Hematopoietic multipotent progenitor cell (in vitro differentiated cells): ENCODE measurements at places on chromosomes 1 and 21. TPM values are rescaled to one million over a fixed set of nuclear protein-coding genes. Genes with fewer than 3 reads are reported as not detected.

DNA sequence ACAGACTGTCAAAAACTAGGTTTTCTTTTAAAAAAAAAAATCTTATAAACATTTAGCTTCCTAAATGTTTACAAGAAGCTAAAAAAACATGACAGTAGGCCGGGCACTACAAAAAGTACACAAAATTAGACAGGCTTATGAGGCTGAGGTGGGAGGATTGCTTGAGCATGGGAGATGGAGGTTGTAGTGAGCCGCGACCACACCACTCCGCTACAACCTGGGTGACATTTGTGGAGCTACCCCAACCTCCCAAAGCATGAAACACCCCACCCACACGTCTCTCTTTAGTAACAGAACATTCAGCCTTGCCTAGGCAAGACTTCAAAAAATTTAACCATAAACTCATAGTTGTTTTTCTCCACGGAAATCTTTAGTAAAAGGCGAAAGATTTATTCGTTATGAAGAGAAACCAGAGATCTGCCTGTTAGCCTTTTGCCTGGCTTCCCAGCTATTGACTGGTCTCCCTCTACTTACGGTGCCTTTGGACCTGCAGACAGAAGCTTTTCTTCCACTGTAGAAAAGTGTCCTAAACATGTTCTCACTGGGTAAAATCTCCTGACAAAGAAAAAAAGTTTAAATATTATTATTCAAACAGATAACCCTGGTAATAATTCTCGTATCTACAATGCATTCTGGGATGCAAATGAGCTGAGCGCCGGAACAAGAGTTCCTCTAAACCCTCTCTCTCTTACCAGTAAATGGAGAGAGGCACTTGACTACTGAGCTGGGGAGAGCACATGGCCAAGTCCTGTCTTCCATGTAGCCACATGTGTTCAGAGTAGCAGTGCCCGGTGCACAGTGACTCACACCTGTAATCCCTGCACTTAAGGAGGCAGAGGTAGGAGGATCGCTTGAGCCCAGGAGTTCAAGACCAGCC lies 9.2 kb downstream of the RNU5D-1 start:
- peak; percentile 97 for DNase-seq

GRCh38 chr1:220928320-220928719 lies 49.1 kb downstream of the HLX start:
- DNase-seq: no peak

AIM2 gene
- under 0.01 TPM for total RNA-seq

GRCh38 chr1:30514137-30514654 lies 209.2 kb downstream of the MATN1 start:
- no peak for DNase-seq

TRAF5 gene
- 36.9 TPM for total RNA-seq

DNA sequence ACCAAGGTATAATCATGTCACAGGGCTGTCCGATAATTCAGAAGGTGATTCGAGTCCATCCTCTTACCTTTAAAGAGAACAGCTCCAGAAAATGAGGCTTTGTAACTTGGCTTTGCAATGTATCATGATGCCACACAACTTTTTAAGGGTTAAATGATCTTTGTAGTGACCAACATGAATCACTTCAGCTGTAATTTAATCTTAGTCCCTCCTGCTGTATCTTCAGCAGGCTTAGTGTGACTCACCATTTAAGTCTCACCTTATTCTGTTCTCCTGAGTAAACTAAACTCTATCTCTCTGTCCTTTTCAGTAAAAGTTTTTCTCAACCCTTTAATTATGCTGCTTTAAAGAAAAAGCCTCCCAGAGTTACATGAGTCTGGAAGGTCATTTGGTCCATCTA lies 1.9 kb upstream of the HIVEP3 start:
- no peak for DNase-seq

DNA sequence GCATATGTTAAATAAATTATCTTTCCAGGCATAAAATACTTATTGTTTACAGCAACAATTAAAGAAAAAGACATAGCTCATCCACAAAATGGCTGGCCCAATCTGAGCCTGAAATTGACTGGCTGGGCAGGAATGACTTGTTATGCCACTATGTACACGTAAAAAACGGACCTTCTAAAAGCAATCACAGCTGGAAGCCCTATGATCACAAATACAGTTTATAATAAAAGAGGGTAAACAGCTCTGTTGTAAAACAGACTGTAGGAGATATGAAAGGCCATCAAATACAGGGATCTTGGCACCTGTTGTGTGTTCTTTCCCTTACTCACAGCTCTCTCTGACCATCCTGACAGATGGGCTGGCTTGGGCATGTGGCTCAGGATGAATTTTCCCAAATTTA lies 70.5 kb upstream of the DMRTA2 start:
- DNase-seq: no peak

DNA sequence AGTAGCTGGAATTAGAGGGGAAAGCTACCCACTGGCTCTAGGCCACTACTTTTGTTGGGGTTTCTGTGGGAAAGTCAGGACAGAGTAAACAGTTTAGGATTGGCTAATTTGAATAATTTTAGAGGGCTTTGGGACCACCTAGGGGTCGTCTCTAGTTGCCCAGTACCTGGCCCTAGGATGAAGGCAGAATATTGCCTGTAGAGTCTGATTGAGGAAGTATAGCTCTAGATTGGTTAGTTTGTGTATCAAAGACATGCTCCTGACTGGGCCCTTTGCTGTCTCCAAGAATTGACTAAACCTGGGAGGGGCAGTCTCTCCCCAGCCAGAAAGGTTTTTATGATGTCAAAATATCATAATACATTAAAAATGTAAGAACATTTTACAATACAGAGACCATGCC lies 142.0 kb downstream of the POU2F1 start:
- no peak for DNase-seq

HSPB7 gene
- not detected for total RNA-seq

ATAD3A gene
- total RNA-seq: 28.8 TPM

GRCh38 chr1:66357478-66358197 lies 176.3 kb upstream of the SGIP1 start:
- DNase-seq: no peak

DNA sequence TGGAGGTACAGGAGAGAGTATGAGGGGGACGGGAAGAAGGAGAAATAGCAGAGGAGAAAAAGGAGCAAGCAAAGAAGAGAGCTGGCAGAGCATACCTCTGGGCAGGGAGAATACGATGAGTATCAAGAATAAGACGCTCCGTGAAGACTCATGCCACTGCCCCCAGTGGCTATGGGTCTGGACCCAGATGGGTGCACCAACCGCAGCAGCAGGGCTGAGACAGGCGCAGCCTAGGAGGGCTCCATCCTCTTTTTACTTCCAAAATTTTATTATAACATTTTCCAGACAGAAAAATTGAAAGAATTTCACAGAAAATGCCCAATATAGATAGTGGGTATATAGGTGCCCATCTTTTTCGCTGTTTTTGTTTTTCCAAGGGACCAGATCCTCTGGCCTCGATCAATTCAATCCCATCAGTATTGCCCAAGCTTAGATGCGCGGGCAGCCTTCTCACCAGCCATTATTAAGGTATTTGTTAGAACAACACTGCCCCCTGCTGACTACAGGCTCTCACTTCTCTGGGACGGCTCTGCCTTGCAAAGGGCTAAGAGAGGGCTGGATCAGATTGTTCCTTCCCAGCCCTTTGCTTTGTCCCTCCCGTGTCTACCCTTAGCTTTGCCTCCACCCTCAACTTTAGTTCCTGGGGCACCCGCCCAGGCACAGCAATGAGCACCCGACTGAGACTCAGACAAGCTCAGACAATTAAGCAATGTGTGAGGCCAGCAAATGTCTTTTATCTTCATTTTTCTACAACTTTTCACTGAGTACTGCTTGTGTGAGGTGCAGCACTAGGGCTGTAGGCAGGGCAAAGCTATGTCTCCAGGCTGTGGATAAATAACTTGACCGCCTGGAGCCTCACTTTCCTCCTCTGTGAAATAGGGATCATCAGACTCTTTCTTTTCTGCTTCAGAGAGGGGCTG lies 17.5 kb upstream of the CAMK1G start:
- DNase-seq: peak; percentile 89

GRCh38 chr1:8189931-8190483 lies 127.9 kb upstream of the SLC45A1 start:
- no peak for DNase-seq

ADGRL2 gene
- total RNA-seq: under 0.01 TPM

DNA sequence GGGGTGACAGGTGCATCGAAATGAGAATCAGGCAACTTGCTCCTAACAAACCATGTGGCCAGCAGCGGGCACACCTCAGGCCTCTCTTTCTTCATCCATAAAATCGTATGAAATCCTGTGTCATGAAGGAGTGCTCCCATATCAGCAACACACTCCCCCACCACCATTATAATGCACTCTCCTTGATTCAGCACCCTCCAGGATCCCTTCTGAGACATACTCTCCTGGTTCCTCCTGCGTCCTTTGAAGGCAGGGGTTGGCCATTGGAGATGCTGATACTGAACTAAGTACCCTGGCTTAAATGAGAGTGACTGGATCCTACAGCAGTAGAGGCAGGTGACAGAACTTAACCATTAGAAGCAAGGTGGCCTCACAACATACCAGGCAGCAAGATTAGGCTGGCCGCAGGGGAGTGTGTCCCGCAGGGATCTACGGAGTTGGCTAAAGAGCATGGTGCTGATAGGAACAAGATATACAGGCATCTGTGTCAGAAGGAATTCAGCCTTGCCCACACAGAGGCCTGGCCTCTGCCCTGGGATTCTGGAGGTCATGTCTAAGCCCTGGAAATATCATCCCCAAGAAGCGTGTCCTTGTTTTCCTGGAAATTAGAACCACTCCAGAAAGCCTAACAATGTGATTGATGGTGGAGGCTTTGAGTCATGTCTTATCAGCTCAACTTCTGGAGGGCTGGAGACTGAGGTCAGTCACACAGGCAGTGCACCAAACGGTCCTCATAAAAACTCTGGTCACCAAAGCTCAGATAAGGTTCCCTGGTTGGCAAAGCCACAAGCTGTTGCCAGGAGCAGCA lies 16.8 kb downstream of the S100A7A start:
- no peak for DNase-seq

PAQR6 gene
- total RNA-seq: 2.2 TPM

GRCh38 chr1:230189341-230189740 lies 122.3 kb downstream of the GALNT2 start:
- DNase-seq: no peak

DNA sequence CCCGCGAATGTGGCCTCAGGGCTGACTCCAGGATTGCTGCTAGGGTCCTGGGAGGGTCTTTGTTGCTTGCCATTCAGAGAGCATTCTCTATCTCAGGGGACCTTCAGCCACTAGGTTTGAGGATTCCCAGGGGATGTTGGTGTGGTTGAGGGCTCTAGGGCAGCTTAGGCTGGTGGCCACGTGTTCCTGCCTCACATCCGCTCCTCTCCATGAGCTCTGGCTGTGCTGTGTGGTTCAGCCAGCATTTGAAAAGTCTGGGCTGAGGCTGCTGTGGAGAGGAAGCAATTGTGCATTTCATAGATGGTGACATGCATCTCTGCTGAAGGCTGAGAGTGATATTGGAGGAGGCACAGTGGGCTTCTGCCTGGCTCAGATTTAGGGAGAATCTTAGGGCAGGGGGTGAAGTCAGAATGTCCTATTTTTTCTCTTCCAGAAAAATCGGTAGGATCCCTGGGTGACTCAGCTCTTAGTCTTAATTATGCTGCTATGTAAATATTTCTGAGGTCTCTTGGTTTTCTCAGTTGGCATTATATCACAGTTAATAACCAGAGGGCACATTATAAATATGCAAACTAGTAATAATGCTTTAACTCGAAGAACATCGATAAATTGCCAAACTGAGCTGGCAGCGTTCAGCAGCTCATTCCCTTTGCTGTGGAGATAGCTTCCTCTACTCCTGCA lies 182.3 kb downstream of the CAMTA1 start:
- no peak for DNase-seq

GRCh38 chr1:3355089-3355488 lies 99.4 kb upstream of the ARHGEF16 start:
- no peak for DNase-seq

CCDC185 gene
- total RNA-seq: not detected

DNA sequence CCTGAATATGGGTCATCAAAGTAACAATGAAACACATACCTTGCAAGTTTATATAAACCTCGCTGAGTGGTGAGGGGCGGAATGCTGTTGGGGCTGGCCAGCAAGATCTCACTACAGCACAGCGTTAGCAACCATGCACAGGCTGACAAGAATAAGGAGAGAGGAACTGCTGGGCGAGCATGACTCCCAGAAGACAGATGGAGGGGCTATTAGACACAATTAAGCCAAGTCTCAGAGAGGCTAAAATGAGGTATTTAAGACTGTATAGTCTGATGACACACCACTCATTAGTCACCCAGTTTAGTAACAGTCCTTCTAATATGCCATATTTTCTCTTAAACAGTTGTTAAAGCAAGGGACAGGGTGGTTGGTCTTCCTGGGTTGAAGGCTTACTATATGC lies 340.2 kb upstream of the NR5A2 start:
- DNase-seq: no peak

S100A1 gene
- total RNA-seq: 0.54 TPM

GRCh38 chr1:43993206-43993914 lies 2.0 kb downstream of the CCDC24 start:
- DNase-seq: no peak

- DNase-seq: peak; percentile 40
Observed at GRCh38 chr1:87826681-87827251, 498.1 kb downstream of the LMO4 start.

DNA sequence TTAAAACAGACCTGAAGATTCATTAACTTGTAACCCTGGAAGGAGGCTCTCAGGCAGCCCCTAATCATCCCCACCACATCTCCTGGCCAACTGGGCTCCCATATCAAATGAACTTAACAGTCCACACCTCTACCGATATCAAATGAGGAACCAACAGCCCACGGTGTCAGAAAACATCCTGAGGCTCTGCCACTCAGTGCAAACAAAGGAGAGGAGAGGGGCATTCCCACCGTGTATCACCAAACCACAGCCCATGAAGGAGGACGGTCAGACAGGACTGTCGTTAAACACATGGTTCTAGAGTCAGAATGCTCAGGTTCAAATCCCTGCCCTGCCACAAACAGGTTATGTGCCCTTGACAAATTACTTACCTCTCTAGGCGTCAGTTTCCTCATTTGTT lies 52.5 kb downstream of the ERI3 start:
- no peak for DNase-seq

TRIM17 gene
- 0.27 TPM for total RNA-seq

GRCh38 chr1:211701733-211702132 lies 26.3 kb upstream of the NEK2 start:
- no peak for DNase-seq

DNA sequence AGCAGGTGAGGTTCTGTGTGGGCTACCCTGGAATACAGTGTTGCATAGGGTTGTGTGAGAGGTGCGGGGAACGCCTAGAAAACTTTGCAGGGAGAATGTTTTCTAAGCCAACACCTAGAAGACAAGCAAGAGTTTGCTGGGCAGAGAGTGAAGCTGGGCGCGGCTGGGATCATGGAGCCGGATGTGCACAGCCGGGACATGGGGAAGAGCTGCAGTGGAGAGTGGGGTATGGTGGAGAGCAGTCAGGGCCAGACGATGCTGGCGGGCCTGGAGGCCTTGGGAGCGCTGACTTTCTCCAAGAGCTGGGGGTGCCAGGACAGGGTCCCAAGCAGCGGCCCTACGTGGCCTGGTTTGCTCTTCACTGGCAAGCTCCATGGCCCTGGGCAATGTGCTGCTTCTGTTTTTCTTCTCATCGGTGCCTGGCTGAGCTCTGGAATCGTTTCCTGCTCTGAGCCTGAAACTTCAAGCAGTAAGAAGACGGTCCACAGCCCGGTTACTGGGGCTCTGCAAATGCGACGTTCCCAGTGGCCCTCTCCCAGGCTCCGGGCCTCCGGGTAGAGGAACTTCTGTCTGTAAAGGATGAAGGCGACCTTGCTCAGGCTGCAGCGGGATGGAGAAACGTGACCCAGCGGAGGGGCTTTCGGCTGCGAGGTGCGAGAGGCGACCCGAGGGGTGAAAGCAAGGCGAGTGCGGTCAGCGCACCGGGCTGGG lies 51.9 kb upstream of the CD34 start:
- DNase-seq: peak; percentile 41

GRCh38 chr1:205977402-205978014 lies 25.7 kb downstream of the RAB7B start:
- peak; percentile 62 for DNase-seq
